ENCODE measurements at places on chromosomes 3 and 15. TPM values are rescaled to one million over a fixed set of nuclear protein-coding genes. Genes with fewer than 3 reads are reported as not detected.

Gene LRRN1
- 0.40 TPM for total RNA-seq

Gene ETFA
- 72.5 TPM for total RNA-seq

Gene MRPS22
- 58.7 TPM for total RNA-seq

Gene TJP1
- total RNA-seq = 56.1 TPM

Gene CLDN18
- total RNA-seq = not detected

Gene SST
- not detected for total RNA-seq

Gene CEP19
- 3.4 TPM for total RNA-seq

Measured in epithelial cell of alveolus of lung (primary cell).